T-helper 2 cell (primary cell): ENCODE measurements at places on chromosomes 16 and 17.

DNA sequence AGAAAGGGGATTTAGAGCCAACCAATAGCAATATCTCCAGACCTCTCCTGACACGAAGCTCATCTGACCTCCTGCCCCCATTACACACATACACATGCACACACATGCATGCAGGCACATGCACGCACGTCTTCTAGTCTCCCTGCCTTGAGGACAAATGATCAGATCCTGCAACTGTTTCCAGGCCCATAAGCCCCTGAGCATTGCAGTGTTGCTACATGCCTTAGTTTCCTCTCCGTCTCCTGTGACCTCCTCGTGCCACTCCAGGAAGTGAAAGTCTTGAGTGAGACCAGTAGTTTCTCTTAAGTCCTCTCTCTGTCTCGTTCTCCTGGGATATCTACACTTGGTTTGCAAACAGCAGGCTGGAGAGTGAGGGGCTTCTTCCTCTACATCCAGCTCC lies 8.2 kb downstream of the CIITA start:
- DNase-seq: no peak

DNA sequence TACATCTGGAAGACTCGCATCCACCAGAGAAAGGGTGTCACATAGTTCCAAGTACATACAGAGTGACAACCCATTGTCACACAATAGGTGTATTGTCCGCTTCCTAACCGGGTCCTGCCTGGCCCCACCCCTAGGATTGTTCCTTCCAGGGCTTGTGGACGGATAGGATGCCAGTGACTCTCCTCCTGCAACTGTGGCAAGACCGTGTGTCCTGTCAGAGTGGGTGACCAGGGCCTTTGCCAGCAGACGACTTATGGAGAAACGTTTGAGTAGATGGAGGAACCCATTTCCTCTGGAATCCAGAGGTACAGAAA lies 258.4 kb downstream of the CPPED1 start:
- no peak for DNase-seq

DNA sequence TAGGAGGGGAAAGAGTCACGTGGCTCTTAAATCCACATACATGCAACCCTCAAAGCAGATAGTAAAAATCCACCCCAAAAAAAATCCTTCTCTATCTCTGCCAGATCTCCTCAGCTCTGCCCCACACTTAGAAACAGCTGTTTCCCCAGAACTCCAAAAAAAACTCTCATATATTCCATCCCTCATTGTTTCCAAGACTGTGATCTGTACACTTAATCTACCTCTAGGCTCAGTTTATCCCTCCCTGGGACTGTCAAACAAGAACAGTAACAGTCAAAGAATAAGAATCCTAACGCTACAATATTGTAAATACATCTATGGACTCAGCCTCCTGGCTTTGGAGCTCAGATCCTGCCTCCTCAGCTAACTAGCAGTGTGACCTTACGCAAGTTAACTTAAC lies 11.6 kb downstream of the CUEDC1 start:
- no peak for DNase-seq

- DNase-seq: no peak
Measured at GRCh38 chr16:18804540-18804939, 3.2 kb upstream of the ARL6IP1 start.

- DNase-seq: peak; percentile 45
Measured at GRCh38 chr17:27760069-27760885, 40.1 kb downstream of the NOS2 start.

DNA sequence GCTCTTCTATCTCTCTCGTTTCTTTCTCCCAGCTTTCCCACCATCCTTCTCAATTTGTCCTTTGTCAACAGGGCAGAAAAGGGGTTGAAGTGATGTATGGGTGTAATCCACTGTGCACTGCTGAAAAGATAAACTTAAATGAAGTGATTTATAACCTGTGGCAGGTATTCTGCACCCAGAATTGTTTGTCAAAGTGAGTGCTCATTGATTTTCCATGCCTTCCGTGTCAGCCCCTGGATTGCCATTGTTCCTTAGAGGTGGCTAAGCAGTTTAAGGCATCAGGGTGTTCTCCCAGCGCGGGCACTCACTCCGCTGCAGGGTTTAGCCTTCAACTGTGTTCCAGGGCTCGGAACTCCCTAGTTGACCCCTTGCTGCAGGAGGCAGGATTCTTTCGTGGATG lies 82.9 kb downstream of the PITPNC1 start:
- DNase-seq: no peak

DNA sequence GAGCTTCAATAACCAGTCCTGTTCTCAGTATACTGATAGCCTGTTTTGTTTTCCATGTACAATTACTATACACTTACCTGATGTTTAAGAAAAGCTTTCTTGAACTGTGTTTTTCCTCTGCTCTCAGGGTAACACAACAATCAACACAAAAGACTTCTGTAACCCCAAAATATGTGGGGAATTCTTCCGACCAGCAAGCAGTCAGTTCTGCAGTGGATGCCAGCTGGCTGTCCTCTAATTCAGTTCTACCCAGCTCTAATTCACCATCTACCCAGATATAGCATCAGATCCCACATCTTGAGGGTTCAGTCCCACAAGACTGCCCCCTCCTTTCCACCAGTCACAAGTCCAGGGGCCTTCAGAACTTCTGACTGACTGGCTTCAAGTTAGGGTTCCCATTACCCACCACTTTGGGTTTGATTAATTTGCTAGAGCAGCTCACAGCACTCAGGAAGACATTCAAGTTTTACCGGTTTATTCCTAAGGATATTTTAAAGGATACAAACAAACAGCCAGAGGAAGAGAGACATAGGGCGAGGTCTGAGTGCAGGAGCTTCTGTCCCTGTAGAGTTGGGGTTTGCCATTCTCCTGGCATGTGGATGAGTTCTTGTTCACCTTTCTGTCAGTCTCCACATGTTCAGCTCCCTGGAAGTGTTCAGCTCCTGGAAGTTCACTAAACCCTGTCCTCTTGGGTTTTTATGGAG lies 178.2 kb downstream of the CHD9 start:
- no peak for DNase-seq

- peak; percentile 57 for DNase-seq
Measured at GRCh38 chr17:79838522-79839274, 542 bp downstream of the CBX4 start.

GRCh38 chr16:54459509-54460262 lies 173.1 kb upstream of the IRX3 start:
- DNase-seq: no peak

DNA sequence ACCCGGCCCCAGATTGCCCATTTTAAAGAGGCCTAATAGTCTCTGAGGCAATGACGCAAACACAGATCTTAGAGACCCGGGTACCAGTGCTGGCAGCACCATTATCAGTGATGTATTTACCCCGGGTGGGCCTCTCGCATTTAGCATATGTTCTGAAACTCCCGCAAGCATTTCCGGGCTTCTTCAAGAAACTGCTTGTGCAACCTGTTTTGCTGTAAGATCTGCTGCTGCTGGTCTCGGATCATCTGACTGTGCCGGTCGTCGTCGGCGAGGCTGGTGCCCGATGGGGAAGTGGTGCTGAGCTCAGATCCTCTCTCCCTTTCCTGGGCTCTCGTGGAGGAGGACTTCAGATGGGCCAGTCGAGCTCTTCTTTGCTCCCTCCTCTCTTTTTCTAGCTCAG lies 12.5 kb downstream of the CEP295NL start:
- peak; percentile 8 for DNase-seq

DNA sequence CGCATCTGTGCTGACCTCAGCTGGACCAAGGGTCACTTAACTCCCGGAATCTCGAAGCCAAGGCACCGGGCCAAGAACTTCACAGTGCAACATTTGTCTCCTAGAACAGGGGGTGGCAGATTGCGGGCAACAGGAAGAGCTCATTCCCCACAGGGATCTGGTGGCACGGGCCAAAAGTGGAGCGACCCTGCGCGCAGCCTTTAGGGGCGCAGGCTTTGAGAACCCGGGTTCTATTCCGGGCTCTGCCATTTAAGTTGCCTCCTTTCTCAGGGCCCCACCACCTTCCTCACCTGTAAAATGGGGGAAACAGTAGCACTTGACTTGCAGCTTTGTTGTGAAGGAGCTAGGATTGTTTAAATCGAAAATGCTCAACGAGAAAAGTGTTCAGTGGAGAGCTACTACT lies 651 bp downstream of the SHMT1 start:
- DNase-seq: peak; percentile 40
